ENCODE measurements at places on chromosomes 3 and 15.

DNA sequence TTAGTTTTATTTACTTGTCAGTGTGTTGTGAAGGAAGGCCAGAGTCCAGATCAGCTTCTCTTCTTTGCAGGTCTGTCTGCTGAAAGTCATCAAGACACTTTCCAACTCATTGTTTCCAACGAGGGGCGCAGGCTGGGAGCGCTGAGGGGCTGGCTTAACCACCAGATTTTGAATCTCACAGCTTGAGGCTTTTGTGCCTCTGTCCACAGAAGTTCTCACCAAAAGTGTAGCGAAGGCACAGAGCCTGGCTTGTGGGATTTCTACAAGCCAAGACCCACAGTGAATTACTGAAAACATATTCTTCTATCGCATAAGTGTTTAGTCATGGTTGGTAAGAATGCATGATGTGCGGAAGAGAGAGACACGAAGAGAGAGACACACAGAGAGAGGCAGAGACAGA, 35.2 kb downstream of the BHLHE40 start:
- DNase-seq = no peak

- DNase-seq = no peak
Measured at GRCh38 chr15:59371458-59372351, 966 bp downstream of the MYO1E start.

GRCh38 chr3:115937054-115937453, 313.7 kb downstream of the GAP43 start:
- DNase-seq = no peak

DNA sequence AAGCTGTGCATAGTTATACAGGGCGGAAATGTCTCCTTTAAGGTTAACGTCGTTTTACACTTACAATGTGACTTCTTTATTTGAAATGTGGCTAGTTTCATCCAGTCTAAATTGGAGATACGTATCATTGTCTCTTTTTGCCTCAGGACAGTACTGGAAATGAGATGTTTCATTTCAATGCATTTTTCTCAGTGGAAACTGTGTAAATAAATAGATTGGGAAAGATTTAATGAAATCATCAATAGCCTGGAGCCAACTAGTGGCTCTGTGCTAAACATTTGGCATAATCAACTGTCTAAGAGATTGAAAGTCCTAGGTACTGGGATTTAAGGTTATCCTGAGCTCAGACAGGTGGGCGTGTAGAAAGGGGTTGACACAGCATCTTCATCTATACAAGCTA, 691.5 kb upstream of the CCDC54 start:
- DNase-seq = no peak

DNA sequence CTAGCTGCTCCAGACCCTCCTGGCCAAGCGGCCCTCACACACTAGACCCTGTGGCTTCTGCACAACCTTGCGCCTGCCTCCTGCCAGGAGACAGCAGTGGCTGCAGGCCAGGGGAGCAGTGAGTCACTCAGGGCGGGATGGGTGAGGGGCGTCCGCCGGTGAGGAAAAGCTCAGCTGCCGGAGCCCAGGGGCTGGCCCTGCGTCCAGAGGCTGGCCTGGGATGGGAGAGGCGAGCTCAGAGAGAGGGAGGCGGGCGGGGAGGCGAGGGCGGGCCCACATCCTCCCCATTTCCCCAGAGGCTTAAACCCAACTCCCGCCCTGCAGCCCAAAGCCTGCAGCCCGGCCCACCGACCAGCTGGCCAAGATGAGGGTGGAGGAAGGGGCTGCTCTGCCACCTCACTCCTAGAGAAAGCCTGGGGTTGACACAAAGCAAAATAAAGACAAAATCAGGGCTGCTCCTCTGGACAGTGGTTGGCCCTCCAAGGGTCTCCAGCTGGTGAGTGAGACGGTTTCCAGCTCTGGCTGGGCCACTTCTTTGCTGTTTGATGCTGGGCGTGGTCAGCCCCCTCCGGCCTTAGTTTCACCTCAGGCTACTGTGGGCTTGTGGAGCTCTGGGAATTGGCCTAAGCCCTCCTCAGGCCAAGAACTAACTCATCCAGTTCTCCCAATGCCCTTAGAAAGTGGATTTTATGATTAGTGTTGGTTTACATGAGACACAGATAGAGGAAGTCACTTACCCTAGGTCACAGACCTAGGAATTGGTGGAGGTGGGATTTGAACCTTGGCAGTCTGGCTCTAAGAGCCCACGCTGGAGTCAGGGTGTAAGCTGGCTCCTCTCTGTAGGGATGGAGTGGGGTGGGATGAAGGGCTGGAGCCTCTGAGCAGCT, 50.6 kb downstream of the IQSEC1 start:
- no peak for DNase-seq

GRCh38 chr3:54165865-54166264, 43.5 kb downstream of the CACNA2D3 start:
- no peak for DNase-seq

DNA sequence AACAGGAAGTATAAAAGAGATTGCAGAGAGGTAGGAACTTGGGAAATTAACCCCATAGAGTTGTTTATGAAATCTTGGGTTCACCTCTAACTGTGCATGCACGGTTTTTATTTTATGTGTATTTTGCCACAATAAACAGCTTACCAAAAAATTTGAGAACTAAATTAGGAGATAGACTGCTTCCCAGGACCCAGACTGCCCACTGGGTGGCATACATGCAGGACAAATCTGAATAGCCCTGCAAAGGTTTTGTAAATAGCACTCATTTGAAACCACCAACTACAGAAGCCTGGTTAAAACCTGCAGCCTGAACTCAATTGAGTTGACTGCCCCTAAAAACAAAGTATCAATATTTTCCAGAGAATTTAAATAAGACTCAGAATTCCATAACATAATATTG, 96.4 kb upstream of the SLCO2A1 start:
- no peak for DNase-seq

DNA sequence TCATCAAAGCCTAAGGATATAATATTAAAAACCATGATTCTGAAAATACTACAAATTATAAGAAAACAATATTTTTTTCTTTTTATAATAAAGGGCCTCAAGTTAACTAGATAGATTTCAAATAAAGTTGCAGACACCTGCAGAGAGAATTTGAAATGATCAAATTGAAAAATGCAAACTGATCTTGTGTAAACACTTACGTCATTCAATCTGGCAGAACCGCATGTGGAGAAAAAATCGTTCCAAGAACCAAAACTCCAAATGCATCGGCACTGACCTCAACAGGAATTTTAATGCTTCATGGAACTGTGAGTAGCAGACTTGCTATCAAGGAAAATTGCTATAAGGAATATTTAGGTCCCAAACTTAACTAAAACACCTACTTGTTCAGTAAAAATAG, 17.2 kb downstream of the CPA3 start:
- no peak for DNase-seq

- no peak for DNase-seq
Measured at GRCh38 chr15:52557274-52557641, 11.6 kb downstream of the ARPP19 start.

- DNase-seq = no peak
Measured at GRCh38 chr3:32502946-32503286, 264 bp upstream of the CMTM6 start.

DNA sequence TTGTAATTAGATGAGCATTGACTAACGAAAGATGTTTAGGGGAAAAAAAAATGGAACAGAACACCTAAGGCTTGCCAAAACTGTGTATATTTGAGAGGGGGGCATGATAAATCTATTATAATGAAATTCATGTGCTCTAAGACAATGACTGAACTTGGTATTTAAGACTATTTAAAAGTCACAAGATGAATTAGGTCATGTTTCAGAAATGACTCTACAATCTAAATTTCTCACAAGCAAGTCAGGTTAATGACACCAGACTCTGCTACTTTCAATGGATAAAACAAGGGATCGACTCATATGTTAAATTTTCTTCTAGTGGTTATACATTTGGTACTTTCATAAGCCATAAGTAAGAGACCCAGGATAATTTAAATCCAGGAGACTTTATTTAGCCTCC, 78.4 kb downstream of the DUT start:
- no peak for DNase-seq

- DNase-seq = no peak
Measured at GRCh38 chr3:122227036-122227781, 43.7 kb downstream of the CASR start.

- no peak for DNase-seq
Measured at GRCh38 chr3:36714343-36715086, 49.8 kb downstream of the DCLK3 start.

- no peak for DNase-seq
Measured at GRCh38 chr3:58635371-58636285, 30.9 kb downstream of the FAM3D start.

GRCh38 chr3:38354588-38355330, 8.2 kb downstream of the XYLB start:
- DNase-seq = no peak

DNA sequence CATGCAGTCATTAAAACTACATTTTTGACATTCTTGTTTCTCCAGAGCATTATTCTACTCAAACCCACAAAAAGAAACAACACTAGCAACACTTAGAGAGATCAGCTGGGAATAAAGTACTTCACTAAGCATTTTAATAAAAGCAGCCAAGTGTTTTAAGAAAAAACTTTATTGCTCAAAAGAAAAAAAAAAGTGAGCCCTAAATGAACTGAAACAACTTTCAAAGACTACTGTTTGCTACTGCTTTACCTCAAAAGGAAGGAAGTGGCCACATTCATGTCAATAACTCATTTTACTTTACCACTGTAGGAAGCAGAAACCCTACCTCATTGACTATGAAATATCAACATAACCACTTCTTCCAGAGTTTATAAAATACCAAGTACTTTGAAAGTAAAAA, 91.3 kb downstream of the UACA start:
- no peak for DNase-seq

Data from NCI-H1694 (cell line).